ENCODE measurements at places on chromosomes 3 and 15.
A peak's percentile ranks its signal among the peaks of the same experiment; 100 is the strongest.

DNA sequence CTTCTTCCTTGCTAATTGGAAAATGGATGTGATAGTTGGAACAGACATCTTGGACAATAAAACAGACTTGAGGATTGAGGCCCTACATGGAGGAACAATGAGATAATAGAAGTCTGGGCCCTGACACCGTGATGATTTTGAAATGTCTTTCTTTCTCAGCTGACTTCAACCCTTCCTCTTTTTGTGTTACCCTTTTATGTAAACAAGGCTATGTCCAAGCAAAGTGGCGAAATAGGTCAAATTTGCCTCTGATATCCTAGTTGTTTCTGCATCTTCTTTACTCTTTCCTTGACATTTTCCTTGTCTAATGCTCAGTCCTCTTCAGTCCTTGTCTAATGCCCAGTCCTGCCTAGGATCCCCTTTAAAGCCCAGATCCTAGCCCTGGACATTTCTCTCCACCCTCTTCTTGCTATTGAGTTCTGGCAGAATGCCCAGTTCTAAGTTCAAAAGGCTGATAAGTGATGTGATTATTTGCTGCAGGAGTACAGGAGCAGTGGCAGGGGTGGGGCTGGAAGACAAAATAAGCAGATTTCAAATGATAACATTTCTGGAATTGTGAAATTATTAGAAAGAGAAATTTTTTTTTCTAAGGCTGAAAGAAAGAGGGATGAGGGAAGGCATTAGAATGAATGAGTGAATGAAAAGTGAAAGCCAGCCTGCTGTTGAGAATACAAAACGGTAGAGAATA lies 6.5 kb upstream of the VPS8 start:
- no peak overlapping the region for H3K4me3 ChIP-seq
- no peak for DNase-seq
- no peak overlapping the region for H3K27ac ChIP-seq
- H3K36me3 ChIP-seq = no peaks in the 10 kb centered on the region

GRCh38 chr15:40821195-40821594 lies 7.3 kb downstream of the PPP1R14D start:
- no peaks in the 10 kb centered on the region for H3K4me1 ChIP-seq
- H3K27me3 ChIP-seq = peaks cover 3% of the 10 kb centered on the region
- no peak overlapping the region for H3K4me3 ChIP-seq
- no peak for DNase-seq
- H3K27ac ChIP-seq = no peak overlapping the region

DNA sequence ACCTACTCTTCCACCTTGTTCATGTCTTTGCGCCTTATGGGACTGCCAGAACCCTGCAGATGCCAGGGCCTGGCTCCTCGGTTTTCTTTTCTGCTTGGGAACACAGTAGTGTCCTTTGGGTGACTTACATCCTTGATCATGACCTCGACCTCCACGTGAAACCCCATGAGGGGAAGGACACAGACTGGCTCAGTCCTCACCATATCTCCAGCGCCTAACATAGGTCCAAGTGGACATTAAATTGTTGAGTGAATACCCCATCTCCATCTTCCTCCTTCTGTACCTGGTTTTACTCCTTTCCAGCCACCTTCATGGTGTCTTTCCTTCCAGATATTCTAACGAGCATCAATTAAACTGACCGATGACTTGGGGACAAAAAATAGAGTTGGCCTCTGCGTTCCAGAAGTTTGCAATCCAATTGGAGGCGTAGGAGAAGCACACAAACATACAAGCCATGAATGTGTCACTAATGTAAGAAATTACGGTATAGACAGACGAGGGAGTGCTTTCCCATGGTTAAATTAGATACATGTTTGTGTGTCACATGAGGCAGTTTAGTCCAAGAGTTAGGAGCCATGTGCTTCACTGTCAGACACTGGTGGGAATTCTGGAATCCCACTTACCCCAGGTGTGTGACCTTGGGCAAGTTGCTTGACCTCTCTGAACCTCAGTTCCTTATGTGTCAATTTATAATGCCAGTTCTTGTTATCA lies 907 bp upstream of the HERC1 start:
- H3K27me3 ChIP-seq = no peaks in the 10 kb centered on the region
- no peaks in the 10 kb centered on the region for H3K36me3 ChIP-seq
- H3K4me3 ChIP-seq = peak overlapping the region; percentile 78
- peak overlapping the region; percentile 94 for H3K27ac ChIP-seq
- DNase-seq = no peak

GRCh38 chr15:71575474-71576045 lies 234.8 kb upstream of the NR2E3 start:
- no peak overlapping the region for H3K4me3 ChIP-seq
- DNase-seq = no peak
- H3K27me3 ChIP-seq = no peaks in the 10 kb centered on the region
- peaks cover 7% of the 10 kb centered on the region for H3K4me1 ChIP-seq
- no peaks in the 10 kb centered on the region for H3K36me3 ChIP-seq

DNA sequence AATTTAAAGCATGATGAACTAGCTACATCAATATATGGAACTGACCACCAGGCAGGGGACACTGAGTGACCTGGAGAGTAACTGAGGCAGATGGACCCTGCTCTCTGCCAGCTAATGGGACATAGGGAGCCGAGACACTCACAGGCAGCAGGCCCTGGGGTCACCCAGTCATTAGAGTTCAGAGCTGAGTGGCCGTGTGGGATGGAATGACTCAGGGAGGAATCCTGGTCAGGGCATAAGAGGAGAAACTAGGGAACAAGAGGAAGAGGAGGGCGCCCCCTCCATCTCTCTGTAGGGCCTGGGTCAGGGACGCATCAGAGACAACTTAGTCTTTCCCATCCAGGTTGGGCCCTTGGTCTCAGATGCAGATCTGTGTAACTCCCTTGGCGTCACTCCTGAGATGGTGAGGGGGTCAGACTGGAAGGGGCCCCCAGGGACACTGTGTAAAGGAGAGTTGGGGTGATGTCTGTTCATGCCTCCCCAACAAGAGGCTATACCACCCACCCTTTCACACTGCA lies 39.8 kb downstream of the CCDC12 start:
- peaks cover 24% of the 10 kb centered on the region for H3K36me3 ChIP-seq
- H3K4me3 ChIP-seq = no peak overlapping the region
- DNase-seq = peak; percentile 66
- H3K4me1 ChIP-seq = peaks cover 50% of the 10 kb centered on the region

- H3K36me3 ChIP-seq = peaks cover 62% of the 10 kb centered on the region
- H3K27ac ChIP-seq = no peak overlapping the region
- H3K4me3 ChIP-seq = no peak overlapping the region
- no peaks in the 10 kb centered on the region for H3K27me3 ChIP-seq
Observed at GRCh38 chr3:58425782-58426181, 7.8 kb downstream of the PDHB start.

- no peaks in the 10 kb centered on the region for H3K36me3 ChIP-seq
- peaks cover 58% of the 10 kb centered on the region for H3K27me3 ChIP-seq
- H3K4me3 ChIP-seq = peak within 1 kb of the TSS; percentile 52
- DNase-seq = peak; percentile 48
Observed at GRCh38 chr3:129001101-129001805, at the start of gene EFCC1. EFCC1 (plus strand) TSS chr3:129001304; CDS start chr3:129001629, 325 bp downstream.

DNA sequence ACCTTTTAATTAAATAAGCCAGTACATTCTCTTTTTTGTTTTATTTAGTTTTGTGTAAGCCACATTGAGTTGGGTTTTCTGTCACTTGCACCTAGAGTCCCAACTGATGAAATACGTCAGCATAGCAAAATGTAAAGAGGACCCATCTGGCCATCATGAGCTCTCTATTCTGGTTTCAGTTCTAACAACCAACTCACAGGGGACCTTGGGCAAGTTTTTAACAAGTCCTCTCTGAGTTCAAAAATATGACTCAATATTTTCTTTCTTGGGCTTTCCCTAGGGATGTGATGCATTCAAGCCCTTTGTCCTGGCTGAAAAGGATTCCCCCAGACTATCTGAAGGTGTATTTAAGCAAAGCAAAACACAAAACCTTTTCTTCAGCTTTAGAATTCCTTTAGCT lies 32.9 kb downstream of the PLCH1 start:
- no peak for DNase-seq
- no peaks in the 10 kb centered on the region for H3K4me1 ChIP-seq
- no peaks in the 10 kb centered on the region for H3K36me3 ChIP-seq
- no peak overlapping the region for H3K4me3 ChIP-seq
- H3K27me3 ChIP-seq = no peaks in the 10 kb centered on the region

DNA sequence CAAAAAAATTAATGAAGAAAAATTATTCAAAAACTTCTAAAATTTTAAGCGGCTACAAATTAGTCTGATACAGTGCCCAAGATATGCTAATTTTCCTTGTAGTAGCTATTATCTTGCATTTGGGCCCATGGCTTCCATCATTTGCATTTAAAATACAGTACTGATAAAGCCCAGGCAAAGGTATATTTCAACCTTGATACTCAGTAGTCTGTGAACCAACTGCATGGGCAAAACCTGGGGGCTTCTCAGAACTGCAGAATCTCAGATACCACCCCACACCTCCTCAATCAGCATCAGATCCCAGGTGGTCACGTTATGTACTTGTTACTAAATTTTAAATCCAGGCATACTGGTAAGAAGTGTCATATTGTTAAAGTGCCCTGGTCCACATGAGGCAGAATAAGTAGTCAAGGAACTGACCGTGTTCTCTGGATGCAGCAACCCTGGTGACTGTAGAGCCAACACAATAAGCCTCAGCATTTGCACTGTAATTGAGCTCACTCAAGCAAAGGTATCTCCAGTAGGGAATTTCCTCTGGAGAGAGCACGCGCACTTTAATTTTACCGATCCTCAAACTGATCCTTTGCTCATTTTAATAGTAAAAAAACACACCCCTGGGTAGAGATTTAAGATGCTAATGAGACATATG lies 31.9 kb downstream of the ZNF385D start:
- no peak overlapping the region for H3K4me3 ChIP-seq
- DNase-seq = no peak
- H3K27ac ChIP-seq = peak overlapping the region; percentile 68
- no peaks in the 10 kb centered on the region for H3K27me3 ChIP-seq

- no peak for DNase-seq
- H3K4me1 ChIP-seq = no peaks in the 10 kb centered on the region
- peak overlapping the region; percentile 49 for H3K27ac ChIP-seq
- H3K36me3 ChIP-seq = no peaks in the 10 kb centered on the region
Observed at GRCh38 chr15:62928242-62928999, 114.1 kb upstream of the TPM1 start.

DNA sequence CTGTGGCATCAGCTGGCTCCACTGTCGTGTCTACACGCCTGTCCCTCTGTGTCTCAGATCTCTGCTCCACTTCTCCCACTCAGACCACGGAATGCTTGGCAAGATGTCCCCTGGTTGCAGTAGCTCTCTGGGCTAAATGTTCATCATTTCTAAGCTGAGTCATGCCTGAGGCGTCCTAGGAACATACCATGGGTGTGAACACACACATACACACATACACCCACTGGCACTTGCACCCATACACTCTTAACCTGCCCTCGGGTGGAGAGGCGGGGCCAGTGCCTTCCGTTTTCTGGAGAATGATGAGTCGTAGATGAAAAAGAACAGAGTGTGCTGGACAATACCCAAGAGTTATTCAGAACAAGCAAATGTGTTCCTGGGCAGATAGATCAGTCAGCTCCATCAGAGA lies 72.4 kb downstream of the SENP2 start:
- DNase-seq = peak; percentile 93
- H3K4me3 ChIP-seq = no peak overlapping the region
- no peaks in the 10 kb centered on the region for H3K27me3 ChIP-seq
- H3K27ac ChIP-seq = peak overlapping the region; percentile 84
- no peaks in the 10 kb centered on the region for H3K36me3 ChIP-seq

DNA sequence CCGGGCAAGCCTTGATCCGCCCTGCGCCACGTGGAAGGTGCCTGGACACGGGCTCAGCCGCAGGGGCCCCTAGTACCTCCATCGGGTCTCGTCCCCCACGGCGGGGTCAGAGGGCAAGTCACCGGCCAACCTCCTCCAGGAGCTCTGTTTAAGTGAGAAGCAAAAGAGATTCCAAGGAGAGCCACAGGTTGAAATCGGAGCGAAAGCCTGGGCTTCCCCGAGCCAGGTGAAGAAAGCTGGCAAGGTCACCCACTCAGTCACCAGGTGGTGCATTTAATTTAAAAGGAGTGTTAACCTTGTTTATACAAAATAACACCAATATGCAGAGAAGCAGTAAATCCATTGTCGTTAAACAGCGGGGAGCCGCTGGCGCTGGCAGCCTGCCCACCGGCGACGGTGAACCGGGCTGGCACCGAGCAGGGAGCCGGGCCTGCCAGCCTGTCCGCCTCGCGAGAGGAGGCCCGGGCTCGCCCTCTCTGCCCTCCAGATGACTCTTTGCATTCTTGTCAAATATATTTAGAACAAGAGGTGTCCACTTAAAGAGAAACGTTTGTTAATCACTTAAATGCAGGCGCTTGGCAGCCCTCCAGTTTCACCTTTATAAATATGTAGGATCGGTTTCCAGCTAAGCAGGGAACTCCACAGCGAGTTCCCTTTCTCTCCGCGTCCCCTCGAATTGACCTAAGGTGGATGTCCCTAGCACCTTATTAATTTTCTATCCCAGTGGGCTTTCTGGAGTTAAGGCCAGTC lies 277.3 kb upstream of the NR2F2 start:
- H3K4me3 ChIP-seq = no peak overlapping the region
- H3K27ac ChIP-seq = no peak overlapping the region
- no peak for DNase-seq
- no peaks in the 10 kb centered on the region for H3K27me3 ChIP-seq
- no peaks in the 10 kb centered on the region for H3K4me1 ChIP-seq
- no peaks in the 10 kb centered on the region for H3K36me3 ChIP-seq

DNA sequence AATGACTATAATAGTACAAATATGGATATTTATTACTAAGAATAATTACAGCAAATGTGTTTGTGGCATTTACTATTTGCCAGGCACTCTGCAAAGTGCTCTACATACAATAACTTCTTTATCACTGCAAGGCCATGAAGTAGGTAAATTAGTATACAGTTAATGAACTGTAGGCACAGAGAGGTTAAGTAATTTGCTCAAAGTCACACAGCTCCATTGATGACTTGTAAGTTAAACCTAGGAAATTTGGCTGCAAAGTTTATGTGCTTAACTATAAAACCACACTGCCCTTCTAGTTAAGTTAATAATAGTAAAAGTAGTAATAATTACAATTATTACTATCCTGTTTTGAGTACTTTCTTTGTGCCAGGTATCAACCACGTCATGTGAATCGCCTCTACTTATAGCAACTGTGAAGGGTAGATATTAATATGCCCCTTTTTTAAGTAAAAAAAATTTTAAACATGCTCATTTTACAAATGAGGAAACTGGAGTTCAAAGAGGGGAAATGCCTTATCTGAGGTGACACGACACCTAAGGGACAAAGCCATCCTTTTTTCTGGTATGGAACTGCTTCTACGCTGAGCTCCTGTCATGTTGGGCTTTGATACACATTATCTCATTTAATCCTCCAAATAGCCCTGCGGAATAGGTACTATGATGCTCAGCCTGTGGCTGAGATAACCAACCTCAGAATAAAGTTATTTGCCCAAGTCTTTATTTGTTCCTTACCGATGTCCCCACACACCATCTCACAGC lies 8.5 kb downstream of the BHLHE40 start:
- no peaks in the 10 kb centered on the region for H3K27me3 ChIP-seq
- DNase-seq = no peak
- peak overlapping the region; percentile 45 for H3K4me3 ChIP-seq
- peak overlapping the region; percentile 99 for H3K27ac ChIP-seq

- no peak overlapping the region for H3K27ac ChIP-seq
- no peaks in the 10 kb centered on the region for H3K36me3 ChIP-seq
- H3K4me3 ChIP-seq = no peak overlapping the region
- H3K27me3 ChIP-seq = no peaks in the 10 kb centered on the region
- DNase-seq = no peak
- H3K4me1 ChIP-seq = no peaks in the 10 kb centered on the region
Observed at GRCh38 chr3:191263365-191263764, 64.3 kb downstream of the OSTN start.
